ENCODE measurements at places on chromosomes 1 and 21. TPM values are rescaled to one million over a fixed set of nuclear protein-coding genes. Genes with fewer than 3 reads are reported as not detected.

Gene SLC16A4
- 1.4 TPM for total RNA-seq

Gene KLF17
- not detected for total RNA-seq

Gene DNTTIP2
- total RNA-seq = 36.3 TPM

Gene CDCA8
- 18.6 TPM for total RNA-seq

Gene CFHR3
- total RNA-seq = not detected

Gene S100A12
- not detected for total RNA-seq

Gene CCDC30
- 1.3 TPM for total RNA-seq

Gene HSD3B2
- total RNA-seq = not detected

Gene TTC13
- 18.2 TPM for total RNA-seq

Gene RCSD1
- total RNA-seq = 0.96 TPM

Gene CRYAA
- total RNA-seq = not detected

Gene KCNC4
- 2.6 TPM for total RNA-seq

Gene PGLYRP4
- not detected for total RNA-seq

Gene HFM1
- 0.86 TPM for total RNA-seq

Gene TNFRSF4
- 3.6 TPM for total RNA-seq

Gene MAP10
- 2.0 TPM for total RNA-seq

Gene CCDC28B
- 12.4 TPM for total RNA-seq

Gene GPR37L1
- total RNA-seq = not detected

Gene ZNF124
- 73.5 TPM for total RNA-seq

Gene PHGDH
- 10.5 TPM for total RNA-seq

Gene PSEN2
- 23.4 TPM for total RNA-seq

Gene NLRP3
- 0.10 TPM for total RNA-seq

Gene CHIT1
- not detected for total RNA-seq

Gene C1orf185
- not detected for total RNA-seq

Gene TRIM62
- total RNA-seq = 4.6 TPM

Data from vein endothelial cell (primary cell).